ENCODE measurements at places on chromosomes 16 and 17.

- DNase-seq, result no peak
Observed at GRCh38 chr16:30539000-30539964, 4.6 kb upstream of the ZNF747 start.

DNA sequence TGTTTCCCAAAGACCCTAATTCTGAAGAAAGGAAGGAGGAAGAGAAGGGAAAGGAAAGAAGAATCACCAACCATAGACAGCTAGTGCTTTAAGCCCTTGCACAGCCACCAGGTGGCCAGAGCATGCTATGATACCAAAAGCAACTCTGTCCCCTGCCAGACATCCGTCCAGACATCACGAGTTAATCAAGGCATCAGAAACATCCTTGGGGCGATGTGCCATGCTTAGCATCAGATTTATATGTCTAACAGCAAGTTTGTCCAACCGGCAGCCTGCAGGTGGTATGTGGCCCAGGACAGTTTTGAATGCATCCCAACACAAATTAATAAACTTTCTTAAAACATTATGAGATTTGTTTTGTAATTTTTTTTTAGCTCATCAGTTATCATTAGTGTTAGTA, 2.9 kb upstream of the CRYBA1 start:
- no peak for DNase-seq

- DNase-seq, result no peak
Observed at GRCh38 chr17:2369551-2370210, 31.2 kb downstream of the MNT start.

- no peak for DNase-seq
Observed at GRCh38 chr17:34141590-34141989, 113.5 kb upstream of the CCL2 start.

DNA sequence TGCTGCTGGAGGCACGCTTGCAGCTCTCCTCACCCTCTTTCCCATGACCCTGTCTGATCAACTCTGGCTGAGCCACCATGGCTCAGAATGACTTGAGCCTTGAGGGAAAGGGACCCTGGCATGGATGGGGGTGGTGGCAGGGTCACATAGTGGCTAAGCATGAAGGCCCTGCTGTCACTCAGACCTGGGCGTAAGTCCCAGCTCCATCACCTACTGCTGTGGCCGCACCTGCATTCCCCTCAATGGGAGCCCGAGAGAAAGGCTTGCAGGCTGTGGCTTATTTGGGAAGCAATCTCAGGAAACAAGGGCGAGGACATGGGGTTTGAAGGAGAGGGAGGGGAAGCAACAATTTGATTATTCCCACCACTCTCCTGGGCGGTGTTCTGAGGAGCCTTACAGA, 17.7 kb upstream of the RAP1GAP2 start:
- DNase-seq, result no peak

DNA sequence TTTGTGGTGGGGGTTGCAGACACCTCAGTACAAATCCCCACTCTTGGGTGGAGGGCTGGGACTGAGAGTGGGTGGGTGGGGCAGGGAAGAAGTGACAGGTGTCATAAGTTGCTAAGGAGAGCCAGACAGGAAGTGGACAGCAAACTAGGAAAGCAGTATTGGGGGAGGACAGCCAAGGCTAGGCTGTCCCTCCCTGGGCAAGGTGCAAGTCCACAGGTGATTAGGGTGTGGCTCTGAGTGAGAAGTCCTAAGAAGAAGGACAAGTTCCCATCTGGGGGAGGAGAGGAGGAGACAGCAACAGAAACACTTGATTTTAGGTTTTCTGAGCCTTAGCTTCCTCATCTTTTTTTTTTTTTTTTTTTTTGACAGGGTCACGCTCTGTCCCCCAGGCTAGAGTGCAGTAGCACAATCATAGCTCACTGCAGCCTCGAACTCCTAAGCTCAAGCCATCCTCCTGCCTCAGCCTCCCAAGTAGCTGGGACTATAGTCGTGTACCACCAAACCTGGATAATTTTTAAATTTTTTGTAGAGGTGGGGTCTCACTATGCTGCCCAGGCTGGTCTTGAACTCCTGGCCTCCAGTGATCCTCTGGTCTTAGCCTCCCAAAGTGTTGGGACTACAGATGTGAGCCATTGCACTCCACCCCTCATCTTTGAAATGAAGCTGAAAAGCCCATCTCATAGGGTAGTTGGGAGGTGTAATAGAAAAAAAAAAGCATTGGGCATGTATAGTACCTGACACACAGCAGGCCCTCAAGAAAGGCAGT, 2.5 kb downstream of the MAPK3 start:
- DNase-seq, result no peak

DNA sequence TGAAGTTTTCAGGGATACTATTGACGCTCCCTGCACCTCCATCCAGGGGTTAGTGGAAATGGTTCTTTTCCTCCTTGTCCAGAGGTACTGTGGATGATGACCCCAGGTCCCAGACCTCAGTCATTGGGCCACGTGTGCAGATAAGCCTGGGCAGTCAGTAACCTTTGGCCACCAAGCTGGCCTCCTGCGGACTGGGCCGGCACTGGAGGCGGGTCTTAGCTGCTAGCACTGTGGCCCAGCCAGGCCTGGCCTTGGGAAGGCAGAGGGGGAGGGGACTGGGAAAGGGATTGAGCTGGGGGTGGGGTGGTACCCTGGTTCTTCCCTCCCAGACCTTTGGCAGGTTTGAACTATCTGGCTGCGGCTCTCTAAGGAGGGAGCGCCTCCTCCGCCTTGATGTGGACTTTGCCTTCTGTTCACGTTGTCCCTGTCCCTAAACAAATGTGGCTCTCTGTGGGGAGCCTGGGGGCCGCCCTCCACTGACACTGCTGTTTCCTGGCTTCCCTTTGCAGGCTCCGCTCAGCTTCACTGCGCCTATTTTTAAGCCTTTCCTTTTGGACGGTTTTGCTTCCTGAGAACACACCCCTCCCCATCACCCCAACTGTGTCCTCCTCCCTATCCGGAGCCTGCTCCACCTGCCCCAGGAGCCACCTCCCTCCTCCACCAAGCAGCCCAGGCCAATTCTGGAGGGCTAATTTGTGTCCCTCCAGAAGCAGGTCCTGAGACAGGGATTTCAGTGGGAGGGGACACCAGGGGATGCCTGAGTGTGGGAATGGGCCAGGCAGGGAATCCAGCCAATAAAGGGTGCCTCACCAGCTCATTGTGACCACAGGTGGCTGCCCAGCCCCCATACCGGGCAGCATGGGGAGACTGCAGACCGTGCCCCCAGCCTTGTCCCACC, 251.9 kb downstream of the SEC14L1 start:
- no peak for DNase-seq

Measured in AG08395 (cell line).